Type B pancreatic cell (in vitro differentiated cells): ENCODE measurements at places on chromosomes 11 and 22. TPM values are rescaled to one million over a fixed set of nuclear protein-coding genes. Genes with fewer than 3 reads are reported as not detected.

- no peak for DNase-seq
Measured at GRCh38 chr11:134125507-134125906, 56.6 kb downstream of the JAM3 start.

DGCR6 gene
- total RNA-seq, result 5.0 and 7.2 TPM in 2 replicates

DNA sequence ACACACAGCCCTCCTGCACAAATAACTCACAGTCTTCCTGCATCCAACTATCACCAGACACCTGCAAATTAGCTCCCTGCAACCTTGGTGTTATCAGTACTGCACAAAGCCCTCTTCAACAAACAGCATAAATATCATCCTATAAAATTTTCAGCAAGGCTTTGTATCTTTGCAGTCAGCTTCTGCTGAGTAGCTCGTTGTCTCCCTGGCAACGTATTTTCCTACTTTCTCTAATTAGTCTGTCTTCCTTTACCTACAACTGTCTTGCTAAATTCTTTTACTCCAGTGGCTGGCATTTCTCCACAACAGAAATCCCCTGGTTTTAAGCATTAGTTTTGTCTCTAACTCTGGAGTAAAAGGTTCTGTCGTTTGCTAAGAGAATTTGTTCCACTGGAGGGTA lies 3.9 kb downstream of the OR8D4 start:
- no peak for DNase-seq

PTDSS2 gene
- 33.6 and 46.9 TPM in 2 replicates for total RNA-seq

- DNase-seq, result no peak
Measured at GRCh38 chr11:65090628-65091027, 5.4 kb upstream of the VPS51 start.

- DNase-seq, result no peak
Measured at GRCh38 chr22:45290410-45290936, 5.7 kb downstream of the UPK3A start.

GRCh38 chr11:59184691-59185339 lies 12.9 kb downstream of the DTX4 start:
- DNase-seq, result no peak

DNA sequence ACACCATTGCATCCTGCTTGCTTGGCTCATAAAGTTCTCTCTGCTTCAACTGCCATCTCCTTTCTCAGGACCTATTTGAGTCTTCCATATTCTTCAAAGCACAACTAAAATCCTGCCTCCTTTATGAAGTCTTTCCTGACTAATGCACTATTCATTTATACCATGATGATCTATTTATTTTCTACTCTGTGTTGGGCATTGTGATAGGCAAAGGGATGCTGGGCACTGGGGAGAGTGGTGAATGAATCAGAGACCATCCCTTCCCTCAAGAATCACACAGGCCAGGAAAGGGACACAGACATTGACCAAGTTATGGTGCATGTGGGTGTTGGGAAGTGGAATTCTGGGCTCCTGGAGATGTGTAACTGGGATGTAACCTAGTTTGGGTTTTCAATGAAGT lies 86.9 kb downstream of the CACNG2 start:
- DNase-seq, result no peak

DNA sequence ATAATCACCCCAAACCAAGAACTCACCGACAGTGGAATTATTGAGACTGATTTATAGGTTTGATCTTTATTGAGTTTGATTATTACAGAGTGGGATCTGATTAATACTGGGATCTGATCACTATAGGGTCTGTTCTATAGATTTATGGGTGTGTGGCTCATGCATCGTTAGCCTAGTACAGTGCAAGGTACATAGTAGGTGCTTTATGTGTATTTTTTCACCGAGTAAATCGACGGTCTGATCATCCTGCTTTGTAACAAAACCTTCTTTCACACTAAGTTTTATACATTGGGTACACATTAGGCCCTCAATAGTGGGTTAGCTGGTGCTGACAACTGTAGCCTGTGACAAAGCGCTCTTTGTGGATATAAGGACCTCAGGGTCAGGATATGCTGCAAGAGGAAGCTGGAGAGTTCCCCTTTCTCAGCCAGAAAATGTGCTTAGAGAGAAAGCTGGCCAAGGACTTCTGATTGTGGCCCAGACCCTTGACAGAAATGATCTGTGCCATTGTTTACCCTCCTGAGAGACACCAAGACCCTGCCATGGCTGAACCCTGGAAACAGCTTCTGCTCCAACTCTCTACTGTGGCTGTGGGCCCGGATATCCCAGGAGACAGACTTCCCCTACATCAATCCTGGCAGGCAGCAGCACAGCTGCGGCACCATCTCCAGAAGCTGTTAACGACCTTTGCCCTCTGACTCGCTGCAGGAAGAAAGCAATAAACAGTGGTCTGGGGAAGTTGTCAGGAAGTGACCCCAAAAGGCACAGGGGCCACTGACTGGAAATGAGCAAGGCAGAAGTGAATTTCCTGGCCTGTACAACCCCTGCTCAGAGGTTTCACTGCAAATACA lies 16.1 kb upstream of the TPP1 start:
- DNase-seq, result no peak

CDON gene
- total RNA-seq, result 23.5 and 157 TPM in 2 replicates

DNA sequence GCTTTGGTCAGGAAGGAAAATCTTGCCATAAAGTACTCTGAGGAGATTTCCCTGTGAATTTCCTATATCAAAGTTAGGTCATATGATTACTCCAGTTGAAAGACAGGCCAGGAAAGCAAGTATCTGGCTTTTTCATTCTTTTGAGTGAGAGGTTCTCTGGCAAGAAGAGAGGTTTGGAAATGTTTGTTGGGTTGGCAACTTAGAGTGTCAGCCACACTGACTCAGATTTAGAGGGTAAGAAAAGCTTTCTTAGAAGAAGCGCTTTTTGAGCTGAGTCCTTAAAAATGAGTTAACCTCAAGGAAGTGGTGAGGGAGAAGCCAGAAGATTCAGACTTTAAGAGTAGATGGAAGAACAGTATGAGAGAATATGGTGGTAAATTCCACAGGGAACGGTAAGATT lies 86.1 kb upstream of the BDNF start:
- DNase-seq, result no peak

- DNase-seq, result no peak
Measured at GRCh38 chr11:126405374-126405773, 49.9 kb downstream of the ST3GAL4 start.

- no peak for DNase-seq
Measured at GRCh38 chr22:47094861-47095330, 332.4 kb downstream of the TBC1D22A start.

DNA sequence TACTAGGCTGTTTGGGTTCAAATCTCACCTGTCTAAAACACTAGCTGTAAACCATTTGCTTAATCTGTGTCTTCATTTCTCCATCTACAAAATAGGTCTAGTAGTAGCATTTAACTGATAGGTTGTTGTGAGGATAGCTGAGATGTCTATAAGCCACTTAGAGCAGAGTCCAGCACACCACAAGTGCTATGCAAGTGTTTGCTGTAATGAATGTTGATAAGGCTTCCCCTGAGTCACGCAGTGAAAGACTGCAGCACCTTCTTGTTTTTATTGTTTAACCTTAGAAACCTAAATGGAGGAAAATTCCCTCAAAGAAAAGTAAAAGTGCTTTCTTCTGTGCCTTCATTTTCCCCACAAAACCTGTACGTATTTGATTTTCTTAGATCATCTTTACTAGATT lies 23.1 kb upstream of the LDHA start:
- no peak for DNase-seq

ASRGL1 gene
- total RNA-seq, result 10.0 and 48.0 TPM in 2 replicates

RTN4RL2 gene
- 8.6 and 10.4 TPM in 2 replicates for total RNA-seq

DNA sequence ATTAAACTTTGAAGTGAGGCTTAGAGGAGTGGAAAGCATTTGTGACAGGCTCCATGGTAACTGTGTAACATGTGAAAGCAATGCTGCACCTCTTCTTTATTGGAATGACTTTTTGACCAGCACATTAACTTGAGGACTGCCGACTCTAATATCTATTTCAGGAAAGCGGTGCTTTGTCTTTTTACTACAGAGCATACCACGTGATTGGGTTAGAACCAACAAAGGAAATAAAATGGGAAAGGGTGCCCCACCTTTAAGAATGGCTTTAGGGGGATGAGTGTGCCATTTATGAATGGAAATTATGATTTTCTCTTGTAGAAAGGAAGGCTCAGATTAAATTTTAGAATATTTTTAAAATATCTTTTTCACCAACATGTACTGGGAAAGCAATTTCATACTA lies 57.3 kb upstream of the VPREB1 start:
- DNase-seq, result no peak

SLC22A8 gene
- 0.17 and 0.85 TPM in 2 replicates for total RNA-seq

OR8G1 gene
- total RNA-seq, result not detected in 2 replicates

DNA sequence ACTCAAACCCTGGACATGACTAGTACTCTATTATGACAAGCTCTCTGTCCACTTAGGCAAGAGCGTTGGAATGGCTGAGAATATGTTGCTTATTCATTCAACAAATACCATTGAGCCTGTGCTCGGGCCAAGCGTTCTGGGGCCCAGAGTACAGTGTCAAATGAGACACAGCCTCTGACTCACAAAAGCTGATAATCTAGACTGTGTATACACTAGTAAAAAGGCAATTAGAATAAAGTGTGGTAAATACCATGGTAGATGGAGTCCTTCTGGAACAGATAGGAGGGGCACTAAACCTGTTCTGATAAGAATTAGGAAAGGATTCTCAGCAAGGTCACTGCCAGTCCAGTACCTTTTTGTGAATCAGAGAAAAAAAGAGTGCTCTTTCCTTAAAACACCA lies 24.7 kb downstream of the KCNE3 start:
- DNase-seq, result no peak

DNA sequence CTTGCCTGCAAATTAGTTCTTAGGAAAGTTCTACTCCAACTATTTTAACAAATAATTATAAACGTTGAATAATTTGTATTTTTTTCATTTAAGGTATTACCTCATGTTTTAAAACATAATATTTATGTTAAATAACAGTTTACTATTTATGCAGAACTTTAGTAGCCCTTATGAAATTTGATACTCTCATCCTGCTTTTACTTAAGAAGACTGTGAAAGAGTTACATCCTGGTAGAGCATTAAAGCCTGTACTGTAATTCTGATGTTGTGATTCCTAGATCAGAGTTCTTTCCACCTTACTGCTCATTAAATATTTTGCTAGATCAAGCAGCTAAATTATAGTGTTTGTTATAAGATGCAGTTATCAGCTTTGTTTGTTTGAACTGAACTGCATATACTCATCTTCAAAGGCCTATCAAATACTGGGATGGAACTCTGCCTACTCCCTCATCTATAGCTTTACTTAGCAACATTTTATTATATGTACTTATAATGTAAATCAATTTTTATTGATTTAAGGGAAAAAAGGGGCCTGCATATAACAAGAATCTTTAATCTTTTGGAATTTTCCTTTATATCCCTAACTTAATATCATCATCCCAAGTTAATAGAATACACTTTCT lies 304.2 kb downstream of the DYNC2H1 start:
- DNase-seq, result no peak

DNA sequence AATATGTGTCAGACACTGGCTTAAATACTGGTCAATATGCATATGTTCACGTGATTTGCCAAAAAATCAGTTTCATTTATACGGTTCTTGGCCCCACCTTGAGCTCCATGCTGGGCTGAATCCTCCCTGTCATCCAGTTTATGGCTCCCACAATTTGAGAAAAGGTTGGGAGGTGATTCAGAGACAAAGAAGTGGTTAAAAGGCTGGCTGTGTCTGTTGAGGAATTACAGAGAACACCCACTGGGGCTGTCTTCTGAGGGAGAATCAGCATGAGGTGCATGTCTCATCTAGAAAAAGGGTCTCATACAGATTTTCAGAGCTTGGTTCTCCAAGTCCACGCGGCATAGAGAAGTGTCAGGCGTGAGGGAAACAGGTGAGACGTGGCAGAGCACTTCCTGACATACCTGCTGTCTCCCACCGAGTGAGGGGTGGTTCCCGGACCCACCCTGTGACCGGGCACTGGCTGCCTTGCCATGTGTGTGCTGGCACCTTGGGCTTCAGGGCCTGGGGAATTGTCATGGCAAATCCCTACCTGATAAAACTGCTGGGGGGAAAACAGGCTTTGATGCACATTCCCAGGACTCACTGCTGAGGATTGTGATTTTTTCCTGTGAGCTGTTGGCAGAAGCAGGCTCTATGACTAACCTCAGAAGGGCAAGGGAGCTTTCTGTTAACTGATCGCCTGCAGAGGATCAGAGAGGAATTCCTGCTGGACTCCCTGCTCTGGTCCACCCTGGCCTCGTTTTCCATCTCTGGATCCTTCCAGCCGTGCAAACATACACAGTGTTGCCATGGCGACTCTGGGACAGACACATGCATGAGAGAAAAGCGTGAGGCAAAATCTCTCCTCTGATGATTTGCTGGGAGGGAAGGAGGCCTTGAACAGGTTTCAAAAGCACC lies 223.6 kb downstream of the ADAMTS15 start:
- no peak for DNase-seq

DNA sequence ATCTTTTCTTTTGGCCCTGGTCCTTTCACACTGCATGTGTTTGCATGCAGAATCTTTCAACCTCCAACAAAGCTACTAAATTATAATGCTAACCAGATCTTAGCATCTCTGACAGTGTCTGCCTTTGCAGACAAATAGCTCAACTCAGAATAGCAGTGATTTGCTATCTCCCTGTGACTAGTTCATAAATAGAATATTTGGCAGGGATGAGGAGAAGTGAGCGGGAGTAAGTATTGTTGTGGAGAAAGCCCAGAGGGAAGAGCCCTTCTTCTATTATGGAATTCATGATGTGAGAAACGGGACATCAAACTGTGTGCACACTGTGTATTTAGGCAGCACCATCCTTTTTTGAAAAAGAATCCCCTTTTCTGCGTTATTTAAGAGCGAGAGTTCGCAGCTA lies 288.0 kb upstream of the CHORDC1 start:
- DNase-seq, result no peak

- no peak for DNase-seq
Measured at GRCh38 chr11:100557830-100558611, 129.1 kb upstream of the ARHGAP42 start.

- DNase-seq, result no peak
Measured at GRCh38 chr22:45305456-45306075, 4.2 kb upstream of the FAM118A start.

- no peak for DNase-seq
Measured at GRCh38 chr11:74620531-74620930, 28.1 kb downstream of the POLD3 start.

DNA sequence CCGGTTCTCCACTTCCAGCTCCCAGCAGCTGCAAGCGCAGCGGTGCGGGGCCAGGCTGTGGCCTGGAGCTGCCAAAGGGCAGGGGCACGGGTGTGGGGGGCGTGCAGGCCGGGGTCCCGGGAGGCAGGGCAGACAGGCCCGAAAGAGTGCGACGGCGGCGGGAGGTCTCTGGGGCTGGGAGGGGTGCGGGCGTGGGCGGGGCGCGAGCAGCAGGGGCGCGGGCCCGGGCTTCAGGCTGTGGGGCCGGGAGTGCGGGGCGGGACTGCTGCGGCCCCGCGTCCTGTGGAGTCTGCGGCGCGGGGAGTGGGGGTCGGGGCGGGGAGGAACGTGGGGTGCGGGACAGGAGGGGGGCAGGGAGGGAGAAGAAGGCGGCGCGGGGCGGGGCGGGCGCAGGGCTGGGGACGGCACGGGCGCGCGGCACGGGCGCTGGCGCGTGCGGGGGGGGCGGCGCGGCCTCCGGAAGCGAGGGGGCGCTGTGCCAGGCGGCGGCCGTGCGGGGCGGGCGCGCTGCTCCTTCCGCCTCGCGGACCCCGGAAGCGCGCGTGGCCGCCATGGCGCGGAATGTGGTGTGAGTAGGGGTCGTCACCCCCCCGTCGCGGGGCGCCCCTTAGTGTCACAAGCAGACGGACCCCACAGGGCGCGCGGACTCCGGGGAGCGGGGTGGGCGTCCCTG lies at the start of gene MRPL23:
Gene MRPL23, plus strand, starts transcription at position 521 of the 673 bp plus-strand sequence. Its CDS starts 31 bp downstream, at position 552.
- no peak for DNase-seq
